ENCODE measurements at places on chromosomes 5 and 9.

DNA sequence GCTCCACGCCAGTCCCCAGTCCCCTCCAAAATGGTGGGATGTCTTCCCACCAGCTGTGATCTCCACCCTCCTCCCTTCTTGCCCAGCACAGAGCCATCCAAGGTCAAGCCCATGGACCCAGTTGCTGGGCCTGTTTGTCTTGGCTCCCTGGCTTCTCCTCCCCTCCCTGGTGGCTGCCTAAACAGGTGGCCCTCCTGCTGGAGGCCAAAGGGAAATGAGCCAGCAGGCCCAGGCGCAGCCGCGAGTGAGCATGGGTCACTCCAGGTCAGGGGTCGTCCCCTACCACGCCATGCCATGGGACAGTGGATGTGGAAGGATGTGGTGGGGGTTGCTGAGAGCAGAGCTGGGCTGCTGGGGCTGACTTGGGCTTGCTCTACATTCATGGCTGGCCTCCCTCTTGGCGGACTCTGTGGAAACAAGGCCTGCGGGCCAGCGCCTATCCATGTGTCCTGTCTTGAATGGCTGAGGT is 33.6 kb downstream of the COL15A1 start:
- DNase-seq: no peak

GRCh38 chr5:52864884-52865283 is 77.2 kb downstream of the ITGA1 start:
- no peak for DNase-seq

DNA sequence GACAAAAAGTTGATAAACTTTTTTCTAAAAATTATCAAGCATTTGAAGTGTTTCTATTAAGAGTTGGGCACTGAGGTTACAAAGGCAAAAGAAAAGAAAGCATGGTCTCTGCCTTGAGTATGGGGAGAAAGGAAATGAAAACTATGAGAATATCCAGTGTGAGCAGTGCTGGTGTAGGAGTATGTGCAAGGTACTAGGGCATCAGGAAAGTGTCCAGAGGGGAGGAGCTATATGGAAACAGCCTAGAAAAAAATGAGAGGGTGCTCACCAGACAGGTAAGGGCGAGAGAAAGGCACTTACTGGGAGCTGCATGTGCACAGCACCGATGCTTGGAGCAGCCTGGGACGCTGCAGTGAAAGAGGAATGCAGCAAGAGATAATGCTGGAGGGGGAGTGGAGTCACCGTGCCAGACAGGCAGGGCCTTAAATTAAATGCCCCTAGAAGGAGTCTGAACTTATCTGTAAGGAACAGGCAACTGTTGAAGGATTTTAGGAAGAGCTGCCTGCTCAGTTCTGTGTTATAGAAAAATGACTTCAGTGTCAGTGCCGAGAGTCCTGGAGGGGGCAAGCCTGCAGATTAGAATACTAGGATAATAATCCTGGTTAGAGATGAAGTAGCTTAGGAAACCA is 14.0 kb downstream of the MCC start:
- no peak for DNase-seq

GRCh38 chr5:122515709-122516431 is 203.8 kb downstream of the SNCAIP start:
- no peak for DNase-seq

DNA sequence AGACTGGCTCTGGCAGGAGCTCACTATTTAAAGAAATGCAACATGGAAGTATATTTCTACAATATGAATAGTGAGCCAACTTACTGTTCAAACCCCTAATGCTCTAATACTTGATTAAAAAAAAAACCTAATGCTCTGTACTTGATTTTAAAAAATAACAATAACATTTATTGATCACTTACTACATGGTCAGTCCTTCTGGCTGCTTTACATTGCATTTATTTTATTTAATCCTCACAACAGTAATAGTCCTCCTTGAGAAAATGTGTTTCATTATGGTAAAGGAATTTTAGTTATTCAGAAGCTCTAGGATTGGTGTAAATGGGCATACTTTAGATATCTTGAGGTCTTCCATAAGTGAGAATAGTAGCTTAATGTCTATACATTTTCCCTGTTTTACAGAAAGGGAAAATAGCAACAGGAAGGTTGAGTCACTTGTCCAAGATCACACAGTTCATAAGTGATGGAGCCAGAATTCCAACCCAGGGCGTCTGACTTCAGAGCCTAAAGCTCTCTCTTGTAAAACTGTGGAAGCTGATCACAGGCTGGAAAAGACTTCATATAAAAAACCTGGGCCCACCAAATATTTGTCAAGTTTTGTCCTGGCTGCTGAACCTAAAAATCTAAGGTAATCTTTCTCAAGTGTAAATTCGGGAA is 1.0 kb downstream of the STARD4 start:
- DNase-seq: no peak

GRCh38 chr9:127162864-127163365 is 40.5 kb upstream of the ANGPTL2 start:
- DNase-seq: no peak

GRCh38 chr9:98575379-98576346 is 133.1 kb downstream of the GABBR2 start:
- no peak for DNase-seq

DNA sequence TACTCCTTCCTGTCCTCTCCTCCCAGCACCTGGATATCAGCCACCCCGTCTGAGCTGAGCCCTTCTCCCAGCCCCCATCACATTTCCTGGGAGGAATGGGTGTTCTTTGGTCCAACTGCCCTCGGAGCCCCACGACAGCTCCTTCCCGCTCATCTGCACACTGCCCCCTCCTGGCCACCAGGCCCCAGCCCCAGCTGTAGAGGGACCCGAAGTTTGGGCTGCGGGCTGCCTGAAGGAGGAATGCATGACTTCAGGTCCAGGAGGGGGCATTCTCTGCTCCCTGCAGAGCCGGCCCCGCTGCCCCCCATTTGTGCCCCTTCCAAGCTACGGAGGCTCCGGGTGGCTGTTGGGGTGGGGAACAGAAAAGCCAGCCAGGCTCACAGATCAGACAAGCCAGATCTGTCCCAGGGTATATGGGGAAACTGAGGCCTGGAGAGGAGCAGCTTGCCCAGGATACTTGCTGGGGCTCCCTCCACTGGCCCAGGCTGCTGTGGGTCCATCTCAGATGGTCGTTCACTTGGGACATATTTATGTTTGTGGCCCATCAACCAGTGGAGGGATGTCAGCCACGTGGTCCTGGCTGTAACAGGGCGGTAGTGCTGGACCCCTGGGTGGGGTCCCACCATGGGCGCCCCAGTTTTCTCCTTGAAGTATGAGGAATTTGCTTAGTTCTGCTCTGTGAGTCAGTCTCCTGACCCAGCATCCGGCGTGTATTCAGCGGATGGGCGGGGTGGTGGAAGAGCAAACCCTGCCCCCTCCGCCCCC is 33.1 kb downstream of the DAB2IP start:
- no peak for DNase-seq

- DNase-seq: no peak
Observed at GRCh38 chr5:38548064-38548759, 8.2 kb downstream of the LIFR start.

- peak; percentile 44 for DNase-seq
Observed at GRCh38 chr9:79623799-79624721, 52.3 kb downstream of the TLE4 start.

- no peak for DNase-seq
Observed at GRCh38 chr5:66959653-66960052, 236.9 kb downstream of the CD180 start.

DNA sequence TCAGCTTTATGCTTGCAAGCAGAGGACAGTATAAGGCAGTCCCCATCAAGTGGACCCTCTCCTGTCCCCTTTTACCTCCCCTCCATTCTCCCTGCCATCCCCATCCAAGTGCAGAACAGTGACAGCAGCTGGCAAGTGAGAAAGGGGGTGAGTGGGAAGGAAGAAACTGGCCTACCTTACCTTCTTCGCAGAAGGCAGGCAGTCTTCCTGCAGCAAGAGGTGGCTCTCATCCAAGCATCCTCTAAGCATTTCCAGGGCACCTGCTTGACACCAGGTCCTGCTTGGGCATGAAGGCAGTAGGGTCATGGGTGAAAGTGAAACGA is 77.3 kb upstream of the SH3PXD2B start:
- DNase-seq: no peak

DNA sequence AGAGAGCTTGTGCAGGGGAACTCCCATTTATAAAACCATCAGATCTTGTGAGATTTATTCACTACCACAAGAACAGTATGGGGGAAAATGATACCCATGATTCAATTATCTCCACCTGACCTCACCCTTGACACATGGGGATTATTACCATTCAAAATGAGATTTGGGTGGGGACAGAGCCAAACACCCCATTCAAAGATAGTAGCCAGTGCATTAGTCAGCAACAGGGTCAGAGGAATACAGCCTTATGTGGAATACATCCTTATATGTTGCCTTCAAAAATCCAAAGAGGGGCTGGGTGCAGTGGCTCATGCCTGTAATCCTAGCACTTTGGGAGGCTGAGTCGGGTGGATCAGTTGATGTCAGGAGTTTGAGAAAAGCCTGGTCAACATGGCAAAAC is 563.2 kb downstream of the CCDC171 start:
- DNase-seq: no peak

- DNase-seq: no peak
Observed at GRCh38 chr5:95446560-95447221, 55.5 kb downstream of the FAM81B start.

- no peak for DNase-seq
Observed at GRCh38 chr9:89532478-89532877, 34.6 kb upstream of the SEMA4D start.

DNA sequence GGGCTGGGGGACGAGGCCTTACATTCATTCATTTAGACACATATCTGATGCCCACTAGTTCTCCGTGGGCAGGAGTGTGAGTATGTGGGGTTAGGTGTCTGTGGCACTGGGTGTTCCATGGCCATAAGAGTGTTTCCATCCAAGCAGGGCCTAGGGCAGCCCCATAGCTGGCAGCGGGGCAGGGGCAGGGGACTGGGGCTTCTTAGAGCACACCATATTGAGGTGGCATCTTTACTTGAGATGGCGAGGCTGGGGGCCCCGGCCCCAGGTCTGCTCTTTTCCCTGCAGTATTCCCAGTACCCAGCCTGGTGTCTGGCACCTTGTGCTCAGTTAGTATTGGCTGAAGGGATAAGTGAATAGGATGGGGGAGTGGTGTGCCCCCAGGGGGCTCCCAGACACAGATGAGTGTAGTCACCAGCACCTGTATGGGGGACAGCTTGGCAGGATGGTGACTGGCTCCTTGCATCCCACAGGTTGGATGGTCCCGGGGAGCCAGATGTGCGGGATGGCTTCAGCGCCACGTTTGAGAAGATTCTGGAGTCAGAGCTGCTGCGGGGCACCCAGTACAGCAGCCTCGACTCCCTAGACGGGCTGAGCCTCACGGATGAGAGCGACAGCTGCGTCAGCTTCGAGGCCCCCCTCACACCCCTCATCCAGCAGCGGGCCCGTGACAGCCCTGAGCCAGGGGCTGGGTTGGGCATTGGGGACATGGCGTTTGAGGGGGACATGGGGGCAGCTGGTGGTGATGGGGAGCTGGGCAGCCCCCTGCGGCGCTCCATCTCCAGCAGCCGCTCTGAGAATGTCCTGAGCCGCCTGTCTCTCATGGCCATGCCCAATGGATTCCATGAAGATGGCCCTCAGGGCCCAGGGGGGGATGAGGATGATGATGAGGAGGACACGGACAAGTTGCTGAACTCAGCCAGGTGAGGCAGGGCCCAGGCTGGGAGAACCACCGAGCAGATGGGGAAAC is 17.5 kb downstream of the PSD2 start:
- DNase-seq: no peak

GRCh38 chr9:105173306-105173705 is 71.1 kb upstream of the SLC44A1 start:
- DNase-seq: no peak

DNA sequence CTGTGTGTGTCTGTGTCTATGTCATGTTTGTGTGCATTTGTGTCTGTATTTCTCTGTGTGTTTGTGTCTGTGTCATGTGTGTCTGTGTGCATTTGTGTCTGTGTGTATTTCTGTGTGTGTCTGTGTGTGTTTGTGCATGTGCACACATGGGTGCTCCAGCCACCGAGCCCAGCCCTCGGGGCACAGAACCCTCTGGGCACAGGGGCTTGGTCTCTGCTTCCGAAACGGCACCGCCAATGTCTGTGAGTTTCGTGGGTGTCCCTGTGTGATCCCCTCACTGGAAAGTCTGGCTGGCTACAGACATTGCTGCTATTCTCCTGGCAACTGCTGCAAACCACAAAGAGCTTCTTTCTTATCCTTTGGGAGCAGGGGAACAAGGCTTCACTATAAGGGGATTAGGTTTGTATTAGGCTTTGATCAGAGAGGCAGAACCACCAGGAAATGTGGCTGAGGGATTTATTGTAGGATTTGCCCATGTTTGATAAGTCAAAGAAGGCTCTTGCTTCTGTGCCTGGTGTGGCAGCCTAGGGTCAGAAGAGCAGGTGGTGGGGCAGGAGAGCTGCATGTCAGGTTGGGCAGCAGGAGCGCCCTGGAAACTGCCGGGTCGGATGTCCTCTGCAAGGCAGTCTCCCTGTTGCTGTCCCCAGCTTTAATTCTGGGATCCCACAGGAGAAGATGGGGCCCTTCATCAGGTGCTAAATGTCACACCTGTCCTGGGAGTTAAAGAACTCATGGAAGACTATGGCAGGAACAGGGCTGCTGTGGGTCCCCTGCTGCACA is 39.6 kb upstream of the FCN1 start:
- DNase-seq: no peak

DNA sequence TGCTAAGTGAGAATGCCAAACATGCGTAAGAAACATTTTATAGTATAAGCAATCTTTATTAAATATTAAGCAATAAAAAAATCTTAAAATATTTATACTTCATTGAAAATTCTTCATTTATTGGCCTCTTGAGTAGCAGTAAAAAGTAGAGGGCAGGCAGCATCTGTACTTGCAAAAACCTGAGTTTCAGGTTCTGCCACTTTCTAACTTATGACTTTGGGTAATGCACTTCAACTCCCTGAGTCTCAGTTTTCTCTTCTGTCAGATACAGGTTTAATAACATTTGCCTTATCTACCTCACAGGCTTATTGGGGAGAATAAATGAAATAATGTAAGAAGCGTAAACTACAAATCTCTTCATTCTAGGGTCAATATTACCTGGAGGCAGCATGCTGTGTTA is 19.8 kb upstream of the MCTP1 start:
- DNase-seq: no peak

GRCh38 chr5:97750576-97750975 is 567.5 kb upstream of the RIOK2 start:
- no peak for DNase-seq

DNA sequence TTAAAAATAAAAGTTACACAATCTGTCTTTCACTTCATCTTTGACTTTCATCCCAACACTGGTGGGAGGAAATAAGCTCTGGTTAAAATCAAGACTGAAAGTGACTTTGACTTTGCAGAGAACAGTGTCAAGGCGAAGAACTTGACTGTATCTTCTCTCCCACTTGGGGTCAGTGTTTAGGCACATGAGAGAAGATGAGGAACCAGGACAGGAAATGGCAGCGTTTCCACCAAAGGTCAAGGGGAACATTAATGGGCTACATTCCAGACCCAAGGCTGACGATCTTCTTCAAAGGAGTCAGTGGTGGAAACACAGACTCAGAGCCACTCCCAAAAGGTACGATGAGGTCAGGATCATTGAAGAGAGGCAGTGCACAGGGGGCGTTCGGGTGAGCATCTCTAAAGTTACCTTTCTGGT is 409.5 kb downstream of the ARHGEF28 start:
- DNase-seq: no peak

- DNase-seq: no peak
Observed at GRCh38 chr5:32297181-32298058, 15.3 kb downstream of the MTMR12 start.
